Activated T-helper 2 cell treated with anti-CD3 and anti-CD28 coated beads, Interferon-gamma antibody, Interleukin-2, Interleukin-4, amounts not matched to agents 10 μg/mL and 5 μg/mL and 100 μg/mL, durations not matched to agents 14 hours and 24 hours and 36 hours (primary cell): ENCODE measurements at places on chromosomes 12 and 14. TPM values are rescaled to one million over a fixed set of nuclear protein-coding genes. Genes with fewer than 3 reads are reported as not detected.

DNA sequence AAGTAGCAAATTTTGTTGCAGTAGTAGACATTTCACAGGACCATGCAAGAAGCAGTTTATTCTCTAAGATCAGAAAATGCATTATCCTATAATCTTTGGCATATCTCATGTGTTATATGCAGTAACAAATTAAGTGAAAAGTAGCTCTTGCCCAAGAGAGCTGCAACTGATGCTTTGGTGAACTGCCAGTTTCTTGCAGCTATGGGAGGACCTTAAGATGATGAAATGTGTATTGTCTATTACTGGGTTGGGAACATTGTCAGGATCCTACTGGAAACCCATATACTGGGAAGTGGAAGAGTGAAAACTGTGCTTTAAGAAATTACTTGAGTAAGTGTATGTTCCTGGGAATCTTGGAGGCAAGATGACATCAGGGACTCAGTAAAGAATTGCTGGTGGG, 238.8 kb downstream of the DACT1 start:
- H3K36me3 ChIP-seq = no peaks in the 10 kb centered on the region
- H3K27me3 ChIP-seq = peaks cover 4% of the 10 kb centered on the region
- H3K4me1 ChIP-seq = no peaks in the 10 kb centered on the region

DNA sequence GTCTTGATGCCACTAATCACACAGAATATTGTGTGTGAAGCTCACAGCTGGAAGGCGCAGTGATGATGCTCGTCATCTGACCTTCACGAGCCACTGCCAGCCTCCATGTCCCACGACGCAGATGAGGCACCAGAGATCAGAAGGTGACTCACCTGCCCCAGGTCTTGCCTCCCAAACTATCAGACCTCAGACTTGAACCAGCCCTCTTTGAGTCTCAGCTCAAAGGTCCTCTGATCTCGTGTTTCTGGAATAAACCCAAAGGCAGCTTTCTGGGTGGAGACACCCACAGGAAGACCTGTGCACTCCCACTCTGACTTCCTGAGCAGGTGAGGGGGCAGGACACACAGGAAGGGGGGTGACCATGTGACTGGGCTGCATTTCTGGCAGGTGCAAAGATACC, 19.6 kb upstream of the CHGA start:
- H3K4me3 ChIP-seq = no peak overlapping the region
- no peaks in the 10 kb centered on the region for H3K36me3 ChIP-seq
- H3K27ac ChIP-seq = no peak overlapping the region
- no peak for DNase-seq
- H3K27me3 ChIP-seq = peaks cover 14% of the 10 kb centered on the region
- peaks cover 4% of the 10 kb centered on the region for H3K4me1 ChIP-seq

DNA sequence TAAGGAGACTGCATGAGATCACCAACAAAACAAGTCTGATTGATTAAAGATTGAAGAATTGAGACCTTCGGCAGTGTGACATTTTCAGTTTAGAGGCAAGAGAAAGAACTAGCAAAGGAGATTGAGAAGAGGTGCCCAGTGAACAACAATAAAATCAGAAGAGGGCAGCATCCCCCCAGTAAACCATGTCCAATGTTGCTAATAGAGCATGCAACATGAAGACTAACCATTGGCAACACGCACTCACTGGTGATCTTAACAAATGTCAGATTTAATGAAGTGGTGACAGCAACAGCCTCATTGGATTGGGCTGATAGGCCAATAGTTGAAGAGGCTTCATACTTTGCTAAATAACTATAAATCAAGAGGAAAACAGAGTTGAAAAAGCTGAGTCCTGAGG, 20.7 kb upstream of the TAS2R14 start:
- no peak overlapping the region for H3K27ac ChIP-seq
- H3K27me3 ChIP-seq = peaks cover 13% of the 10 kb centered on the region

RTL1 gene
- total RNA-seq = not detected in 2 replicates

SLC38A2 gene
- total RNA-seq = 141 and 143 TPM in 2 replicates

HOXC9 gene
- total RNA-seq = not detected in 2 replicates

- H3K36me3 ChIP-seq = peaks cover 27% of the 10 kb centered on the region
- no peak overlapping the region for H3K27ac ChIP-seq
- no peak for DNase-seq
- H3K27me3 ChIP-seq = no peaks in the 10 kb centered on the region
Measured at GRCh38 chr12:109169686-109170085, 53.3 kb downstream of the ACACB start.

- peaks cover 31% of the 10 kb centered on the region for H3K36me3 ChIP-seq
- no peak overlapping the region for H3K4me3 ChIP-seq
- peaks cover 21% of the 10 kb centered on the region for H3K4me1 ChIP-seq
- H3K27ac ChIP-seq = no peak overlapping the region
Measured at GRCh38 chr12:59627582-59627981, 31.8 kb downstream of the SLC16A7 start.

DNA sequence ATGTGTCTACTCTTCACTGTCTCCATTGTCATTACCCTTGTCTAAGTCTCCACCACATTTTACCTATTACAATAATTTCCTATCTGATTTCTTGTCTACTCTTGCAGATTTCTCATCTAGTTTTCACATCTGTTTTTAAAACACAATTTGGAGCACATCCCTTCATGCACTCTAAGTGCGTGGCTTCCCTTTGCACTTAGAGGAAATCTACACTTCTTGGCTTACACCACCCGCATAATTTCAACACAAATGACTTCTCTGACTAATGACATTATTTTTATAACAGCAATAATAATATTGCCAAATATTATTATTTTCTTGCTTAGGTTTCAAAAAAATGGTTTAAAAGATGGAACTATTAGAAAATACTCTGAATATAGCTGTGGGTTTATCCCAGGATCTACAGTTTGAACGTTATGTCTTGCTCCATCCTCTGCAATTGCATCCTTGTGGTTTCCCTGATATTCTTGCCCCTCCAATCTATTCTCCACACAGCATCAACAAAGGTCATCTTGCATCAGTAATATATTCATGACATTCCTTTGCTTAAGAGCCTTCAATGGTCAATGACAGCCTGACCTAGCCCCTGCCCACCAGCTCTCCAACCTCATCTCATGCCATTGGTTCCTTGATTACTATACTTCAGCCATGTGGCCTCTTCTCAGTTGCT, 153.7 kb downstream of the SLC25A21 start:
- no peaks in the 10 kb centered on the region for H3K27me3 ChIP-seq
- H3K27ac ChIP-seq = no peak overlapping the region
- no peaks in the 10 kb centered on the region for H3K4me1 ChIP-seq
- H3K4me3 ChIP-seq = no peak overlapping the region
- no peaks in the 10 kb centered on the region for H3K36me3 ChIP-seq
